ENCODE measurements at places on chromosomes 11 and 22.

GRCh38 chr22:23796461-23796860 is 9.7 kb downstream of the SMARCB1 start:
- no peak for DNase-seq

DNA sequence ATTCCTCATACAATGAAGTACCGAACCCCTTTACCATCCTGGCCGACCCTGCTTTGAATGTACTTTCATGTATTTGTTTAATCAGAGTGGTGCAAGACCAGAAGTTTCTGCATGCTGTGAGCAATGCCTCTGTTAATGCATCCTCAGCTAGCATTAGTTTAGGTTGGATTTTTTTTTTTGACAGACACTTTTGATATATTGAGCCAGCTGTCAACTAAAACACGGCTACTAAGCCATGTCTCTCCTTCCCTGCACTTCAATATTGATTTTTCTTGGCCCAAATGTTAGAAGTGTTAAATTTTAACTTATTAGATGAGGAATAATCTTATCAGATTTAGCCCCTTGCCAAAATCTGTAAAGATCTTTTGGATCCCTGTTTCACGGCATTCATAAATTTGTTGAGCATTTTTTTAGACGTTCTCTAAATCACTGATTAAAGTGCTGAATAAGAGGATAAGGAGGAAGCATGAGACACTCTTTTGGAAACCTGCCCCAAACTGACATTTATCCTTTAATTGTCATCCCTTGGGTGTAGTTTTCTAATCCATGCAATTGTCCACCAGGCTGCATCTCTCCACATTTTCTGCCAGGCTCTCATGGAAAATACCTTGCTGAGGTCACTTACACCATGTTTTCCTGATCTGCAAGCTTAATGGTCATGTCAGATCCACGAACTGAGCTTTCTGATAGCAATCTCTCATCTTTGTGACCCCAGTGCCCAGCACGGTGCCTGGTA is 130.7 kb downstream of the FEZ1 start:
- no peak for DNase-seq

- DNase-seq: no peak
Observed at GRCh38 chr11:96391698-96392307, 2.0 kb downstream of the JRKL start.

DNA sequence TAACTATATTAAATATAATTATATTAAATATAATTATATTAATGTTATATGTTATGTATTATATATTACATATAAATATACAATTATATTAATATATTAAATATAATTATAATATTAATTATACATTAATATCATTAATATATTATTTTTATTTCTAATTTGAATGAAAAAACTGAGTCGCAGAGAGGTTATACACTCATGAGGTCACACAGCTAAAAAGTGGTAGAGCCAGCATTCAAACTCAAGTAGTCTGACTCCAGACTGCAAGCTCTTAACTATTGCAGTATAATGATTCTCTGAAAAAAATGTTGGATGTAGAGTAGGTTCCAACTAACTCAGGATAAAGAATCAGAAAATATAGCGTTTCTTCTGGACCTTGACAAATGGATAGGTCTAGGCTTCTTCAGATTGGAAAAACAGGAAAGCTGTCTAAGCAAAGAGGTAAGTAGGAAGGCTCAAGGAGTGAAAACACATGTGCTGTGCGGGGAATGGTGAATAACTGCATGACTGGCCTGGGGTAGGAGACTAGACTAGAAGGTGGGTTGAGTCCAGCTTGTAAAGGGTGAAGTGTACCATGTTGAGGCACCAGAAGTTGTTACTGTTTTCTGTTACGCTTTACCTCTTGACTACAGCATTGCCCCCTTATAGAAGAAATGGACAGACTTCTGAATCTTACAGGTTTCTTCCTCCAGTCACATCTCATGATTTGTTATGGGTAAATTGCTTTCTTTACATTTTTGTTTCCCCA is 80.3 kb downstream of the TRIM44 start:
- no peak for DNase-seq

DNA sequence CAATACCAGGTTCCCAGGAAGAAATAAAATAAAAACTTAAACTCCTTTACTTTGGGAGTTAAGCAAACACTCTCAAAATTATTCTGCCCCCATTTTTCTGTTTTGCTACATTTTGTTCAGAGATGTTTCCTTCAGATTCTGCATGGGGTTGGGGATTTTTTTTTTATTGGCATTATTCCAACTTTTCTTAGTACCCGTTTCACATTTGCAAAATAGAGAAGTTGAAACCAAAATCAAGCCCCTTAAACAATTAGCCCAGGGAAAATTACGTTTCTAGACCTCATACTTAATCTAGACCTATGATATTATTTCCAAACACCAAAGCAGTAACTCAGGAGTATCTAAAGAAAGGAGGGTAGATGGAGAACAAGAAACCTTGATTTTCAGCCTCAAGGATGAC is 20.6 kb upstream of the MS4A7 start:
- DNase-seq: no peak

GRCh38 chr11:69158301-69159149 is 2.8 kb downstream of the SMIM38 start:
- DNase-seq: no peak

DNA sequence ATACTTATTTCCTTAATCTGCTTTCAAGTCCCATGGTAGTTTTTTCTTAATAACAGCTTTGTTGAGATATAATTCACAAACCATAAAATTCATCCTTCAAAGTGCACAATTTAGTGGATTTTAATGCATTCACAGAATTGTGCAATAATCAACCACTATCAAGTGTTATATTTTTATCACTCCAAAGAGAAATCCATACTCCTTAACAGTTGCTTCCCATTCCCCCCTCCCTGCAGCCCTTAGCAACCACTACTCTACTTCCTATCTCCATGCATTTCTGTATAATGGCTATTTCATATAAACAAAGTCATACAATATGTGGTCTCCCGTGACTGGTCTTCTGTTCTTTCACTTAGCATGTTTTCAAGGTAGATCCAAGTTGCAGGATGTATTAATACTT is 18.8 kb upstream of the NUP50 start:
- no peak for DNase-seq

- no peak for DNase-seq
Observed at GRCh38 chr11:110071197-110071596, 22.0 kb upstream of the ZC3H12C start.

GRCh38 chr22:47324435-47324990 is 562.1 kb downstream of the TBC1D22A start:
- DNase-seq: no peak

DNA sequence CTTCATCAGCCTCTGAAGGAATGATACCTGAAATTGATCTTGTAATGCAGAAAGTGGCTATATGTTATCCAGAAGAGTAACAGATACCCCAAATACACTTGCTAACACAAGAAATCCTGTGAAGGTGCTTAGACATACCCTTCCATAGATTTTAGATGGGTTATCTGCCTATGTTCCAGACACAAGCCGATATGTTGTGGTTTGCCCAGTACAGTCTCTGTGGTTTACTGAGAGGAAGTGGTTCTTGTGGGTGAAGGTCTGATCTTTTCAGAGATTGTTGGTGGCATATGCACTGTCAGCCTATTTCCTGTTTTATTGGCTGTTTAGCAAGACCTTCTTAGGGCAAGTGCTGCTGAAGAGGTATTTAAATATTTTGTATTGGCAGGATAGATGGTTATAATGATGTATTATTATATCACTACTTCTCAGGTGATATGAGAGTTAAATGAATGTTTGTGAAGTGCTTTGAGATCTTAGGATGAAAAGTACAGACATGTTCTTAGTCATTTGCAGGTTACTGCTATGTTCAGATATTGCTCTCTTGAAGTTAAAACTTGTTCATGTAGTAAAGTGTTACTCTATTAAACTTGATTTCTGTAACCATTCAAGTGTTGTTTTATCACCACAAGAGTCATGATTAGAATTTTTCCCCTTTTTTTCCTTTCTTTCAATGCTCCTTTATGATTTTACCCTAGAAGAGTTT is 8.2 kb downstream of the ARHGEF12 start:
- peak; percentile 55 for DNase-seq

DNA sequence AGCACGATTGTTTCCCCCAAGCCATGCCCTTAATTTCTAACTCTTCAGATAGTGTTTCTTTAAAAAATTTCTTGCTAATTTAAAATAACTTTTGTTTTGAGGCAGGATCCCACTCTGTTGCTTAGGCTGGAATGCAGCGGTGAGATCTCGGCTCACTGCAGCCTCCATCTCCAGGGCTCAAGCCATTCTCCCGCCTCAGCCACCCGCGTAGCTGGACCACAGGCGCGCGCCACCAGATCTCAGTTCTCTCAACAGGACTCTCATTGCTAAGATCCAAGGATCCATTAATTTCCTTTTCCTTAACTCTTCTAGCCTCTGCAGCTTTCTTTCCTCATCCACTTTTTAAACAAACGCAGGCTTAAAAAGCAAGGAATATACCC is 327 bp upstream of the MED17 start:
- no peak for DNase-seq

DNA sequence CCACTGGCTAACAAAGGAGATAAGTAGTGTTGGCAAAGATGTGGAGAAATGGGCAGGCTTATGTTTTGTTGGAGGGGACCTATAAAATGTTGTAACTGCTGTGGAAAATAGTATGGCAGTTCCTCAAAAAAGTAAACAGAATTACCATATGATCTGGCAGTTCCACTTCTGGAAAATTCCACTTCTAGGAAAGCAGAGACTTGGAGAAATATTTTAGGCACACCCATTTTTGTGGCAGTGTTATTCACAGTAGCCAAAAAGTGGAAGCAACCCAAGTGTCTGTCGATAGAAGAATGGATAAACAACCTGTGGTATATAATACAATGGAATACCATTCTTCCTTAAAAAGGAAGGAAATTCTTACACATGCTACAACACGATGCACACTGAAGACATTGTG is 57.0 kb upstream of the ADORA2A start:
- DNase-seq: no peak

DNA sequence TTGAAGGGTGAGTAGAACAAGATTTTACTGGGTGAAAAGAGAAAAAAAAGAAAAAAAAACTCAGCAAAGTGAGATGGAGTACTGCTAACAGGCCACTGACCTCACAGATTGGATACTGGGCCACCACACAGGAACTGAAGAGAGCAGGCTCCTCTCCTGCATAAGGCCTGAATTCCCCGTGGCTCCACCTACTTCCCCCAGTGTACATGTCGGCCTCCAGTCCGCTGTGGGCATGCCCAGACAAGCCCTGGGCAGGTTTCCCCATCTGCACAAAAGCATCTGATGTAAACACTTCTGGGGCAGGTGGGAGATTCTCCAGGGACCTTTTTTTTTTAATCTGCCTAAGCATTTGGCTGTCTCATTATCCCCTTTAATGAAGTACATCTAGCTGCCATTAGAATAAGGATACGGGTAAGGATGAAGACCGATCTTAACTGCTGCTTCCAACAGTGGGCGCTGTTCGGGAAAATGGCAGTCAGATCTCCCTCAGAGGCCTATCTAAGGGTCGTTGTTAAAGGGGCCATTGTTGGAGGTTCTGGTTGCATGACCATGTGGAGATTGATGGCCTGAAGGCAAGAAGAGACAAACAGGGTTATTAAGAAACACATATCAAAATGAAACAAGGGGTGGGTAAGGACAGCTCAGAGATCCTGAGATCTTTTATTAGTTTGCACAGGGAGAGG is 48.5 kb downstream of the MS4A13 start:
- no peak for DNase-seq

DNA sequence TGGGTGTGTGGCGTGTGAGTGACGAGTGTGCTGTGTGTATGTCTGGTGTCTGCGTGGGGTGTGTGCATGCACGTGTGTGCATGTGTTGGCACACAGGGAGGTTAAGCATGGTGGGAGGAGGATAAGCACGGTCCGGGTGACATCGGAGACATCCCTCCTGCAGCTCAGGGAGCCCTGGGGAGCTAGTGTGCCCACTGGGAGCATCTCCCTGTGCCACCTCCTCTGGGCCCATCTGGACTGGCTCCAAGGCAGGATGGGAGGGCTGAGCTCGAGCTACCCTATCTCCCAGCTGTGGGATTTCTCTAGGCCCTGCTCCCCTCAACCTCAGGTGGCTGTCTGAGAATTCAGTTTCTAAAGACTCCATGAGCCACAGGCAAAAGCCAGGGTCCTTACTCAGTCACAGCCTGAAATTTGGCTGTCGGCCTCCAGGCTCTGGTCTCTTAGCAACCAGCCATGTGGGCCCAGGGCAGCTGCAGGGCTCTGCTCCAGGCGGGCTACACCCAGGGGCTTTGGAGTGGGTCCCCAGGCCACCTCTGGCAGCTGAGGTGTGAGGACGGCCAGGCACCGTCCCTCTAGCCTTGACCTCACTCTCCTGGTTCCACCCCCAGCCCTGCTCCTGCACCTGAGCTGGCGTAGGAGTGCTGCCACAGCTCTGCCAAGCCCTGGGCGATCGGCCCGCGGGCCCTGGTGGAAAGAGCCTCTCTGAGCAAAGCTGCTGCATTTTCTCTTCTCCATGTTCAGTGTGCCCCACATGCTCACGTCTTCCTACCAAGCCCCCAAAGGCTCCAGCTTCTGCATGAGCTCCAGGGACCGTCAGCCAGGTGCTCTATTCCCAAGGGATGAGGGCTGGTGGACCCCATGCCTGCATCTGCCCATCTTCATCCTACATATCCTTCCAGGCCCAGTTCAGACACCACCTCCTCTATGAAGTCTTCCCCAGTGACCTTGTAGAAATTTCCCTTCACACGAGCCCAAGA is 39.7 kb downstream of the RTL6 start:
- no peak for DNase-seq

DNA sequence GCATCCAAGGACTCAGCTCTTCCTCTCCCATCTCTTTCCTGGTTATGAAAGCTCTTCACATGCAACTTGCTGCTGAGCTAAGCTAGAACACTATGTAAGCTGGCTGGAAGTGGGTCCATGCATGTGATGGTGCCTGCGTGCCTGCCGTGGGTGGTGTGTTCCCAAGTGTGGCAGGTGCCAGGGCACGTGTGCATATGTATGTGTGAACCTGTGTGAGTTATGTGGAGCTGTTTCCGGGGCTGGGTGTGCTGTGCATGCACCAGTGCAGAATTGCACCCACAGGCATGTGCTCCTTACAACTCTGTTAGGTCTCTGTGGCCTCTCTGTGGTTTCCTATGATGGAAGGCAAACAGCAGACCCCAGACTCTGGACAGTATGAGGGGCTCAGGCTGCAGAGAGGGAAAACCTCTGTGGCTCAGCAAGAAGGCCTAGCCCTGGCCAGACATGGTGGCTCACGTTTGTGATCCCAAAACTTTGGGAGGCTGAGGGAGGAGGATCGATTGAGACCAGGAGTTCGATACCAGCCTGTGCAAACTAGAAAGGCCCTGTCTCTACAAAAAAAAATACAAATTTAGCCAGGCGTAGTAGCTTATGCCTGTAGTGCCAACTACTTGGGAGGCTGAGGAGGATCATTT is 4.1 kb upstream of the P2RY6 start:
- DNase-seq: no peak

Measured in stimulated activated naive CD8-positive, alpha-beta T cell treated with anti-CD3 and anti-CD28 coated beads, Interleukin-15, amount 100 ng/mL, for 72 hours (primary cell).